ENCODE measurements at places on chromosomes 11 and 22. TPM values are rescaled to one million over a fixed set of nuclear protein-coding genes. Genes with fewer than 3 reads are reported as not detected.

The RIMBP3C gene
- 0.01 TPM for polyA plus RNA-seq

The SNX15 gene
- 30.3 TPM for polyA plus RNA-seq

The CCDC116 gene
- polyA plus RNA-seq = 0.14 TPM

The VPS26B gene
- polyA plus RNA-seq = 14.0 TPM

The PLXNB2 gene
- polyA plus RNA-seq = 5.8 TPM

The CHRM1 gene
- polyA plus RNA-seq = 0.06 TPM

The GP1BB gene
- polyA plus RNA-seq = 0.14 TPM

The IFTAP gene
- polyA plus RNA-seq = 40.3 TPM

The CTNND1 gene
- 9.4 TPM for polyA plus RNA-seq

The EMID1 gene
- 0.58 TPM for polyA plus RNA-seq

The PNPLA3 gene
- 0.29 TPM for polyA plus RNA-seq

The BAIAP2L2 gene
- 0.55 TPM for polyA plus RNA-seq

The CBLIF gene
- polyA plus RNA-seq = not detected

The PLEKHB1 gene
- polyA plus RNA-seq = 10.4 TPM
